Stimulated activated CD4-positive, alpha-beta T cell treated with anti-CD3 and anti-CD28 coated beads, Interleukin-4, amount 100 ng/mL, for 48 hours (primary cell): ENCODE measurements at places on chromosomes 2 and 18.

DNA sequence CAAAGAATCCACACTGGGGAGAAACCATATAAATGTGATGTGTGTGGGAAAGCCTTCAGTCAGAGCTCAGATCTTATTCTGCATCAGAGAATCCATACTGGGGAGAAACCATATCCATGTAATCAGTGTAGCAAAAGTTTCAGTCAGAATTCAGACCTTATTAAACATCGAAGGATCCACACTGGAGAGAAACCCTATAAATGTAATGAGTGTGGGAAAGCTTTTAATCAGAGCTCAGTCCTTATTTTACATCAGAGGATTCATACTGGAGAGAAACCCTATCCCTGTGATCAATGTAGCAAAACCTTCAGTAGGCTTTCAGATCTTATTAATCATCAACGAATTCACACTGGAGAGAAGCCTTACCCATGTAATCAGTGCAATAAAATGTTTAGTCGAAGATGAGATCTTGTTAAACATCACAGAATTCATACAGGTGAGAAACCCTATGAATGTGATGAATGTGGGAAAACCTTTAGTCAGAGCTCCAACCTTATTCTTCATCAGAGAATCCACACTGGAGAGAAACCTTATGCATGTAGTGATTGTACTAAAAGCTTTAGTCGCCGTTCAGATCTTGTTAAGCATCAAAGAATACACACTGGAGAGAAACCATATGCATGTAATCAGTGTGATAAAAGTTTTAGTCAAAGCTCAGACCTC lies 16.7 kb upstream of the ZSCAN30 start:
- no peak for DNase-seq

- no peak for DNase-seq
Observed at GRCh38 chr18:56747032-56747658, 96.0 kb downstream of the WDR7 start.

DNA sequence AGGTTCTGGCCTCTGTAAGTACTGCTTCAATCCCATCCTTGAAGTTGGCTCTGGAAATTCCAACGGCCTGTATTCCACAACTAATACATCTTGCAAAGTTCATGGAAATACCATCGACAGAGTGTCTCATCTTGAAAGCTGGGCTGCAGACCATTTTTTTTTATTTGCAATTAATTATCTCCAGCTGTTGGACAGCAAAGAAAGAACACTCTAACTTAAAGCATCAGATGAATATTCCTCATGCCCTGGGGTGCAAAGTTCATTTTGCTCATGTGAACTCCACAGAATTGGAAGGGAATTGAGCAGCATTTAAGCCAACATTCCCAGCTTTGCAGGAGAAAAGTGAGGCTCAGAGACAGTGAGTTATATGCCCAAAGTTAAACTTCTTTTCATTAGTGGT lies 96.5 kb upstream of the PIEZO2 start:
- DNase-seq: no peak

- no peak for DNase-seq
Observed at GRCh38 chr2:177256026-177256425, 8.5 kb downstream of the NFE2L2 start.
